Foreskin melanocyte (primary cell): ENCODE measurements at places on chromosomes 3 and 15.

DNA sequence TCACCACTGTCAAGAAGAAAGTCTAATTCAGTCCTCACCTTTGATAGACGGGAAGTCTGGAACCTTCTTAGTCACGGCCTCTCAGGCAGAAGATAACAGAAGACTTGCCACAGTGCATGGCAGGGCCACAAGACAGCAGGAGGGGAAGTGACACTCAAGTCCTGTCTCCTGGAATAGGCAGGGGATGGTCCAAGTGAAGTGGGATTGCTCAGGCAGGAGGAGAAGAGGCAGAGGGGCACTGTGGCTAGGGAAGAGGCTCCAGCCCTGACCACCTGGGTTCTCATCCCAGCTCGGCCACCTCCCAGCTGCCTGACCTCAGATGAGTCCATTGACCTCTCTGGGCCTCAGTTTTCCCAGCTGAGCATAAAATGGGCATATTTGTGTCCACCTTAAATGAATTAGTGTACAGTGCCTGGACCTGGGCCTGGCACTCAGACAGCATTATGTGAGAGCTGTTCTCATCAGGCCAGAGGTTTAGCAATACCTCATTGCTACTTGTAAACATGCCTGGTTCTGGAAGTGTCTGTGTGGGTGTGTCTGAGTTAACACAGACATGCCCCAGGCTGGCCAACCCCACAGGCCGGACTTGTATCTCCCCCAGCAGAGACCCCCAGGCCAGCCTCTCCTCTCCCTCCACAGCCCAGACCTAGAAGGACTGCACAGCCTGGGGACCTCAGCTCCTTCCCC lies 11.5 kb upstream of the PCSK6 start:
- no peak for DNase-seq

GRCh38 chr15:68821190-68821840 lies 620 bp upstream of the ANP32A start:
- DNase-seq = no peak

GRCh38 chr3:20137647-20138046 lies 48.4 kb downstream of the SGO1 start:
- no peak for DNase-seq

DNA sequence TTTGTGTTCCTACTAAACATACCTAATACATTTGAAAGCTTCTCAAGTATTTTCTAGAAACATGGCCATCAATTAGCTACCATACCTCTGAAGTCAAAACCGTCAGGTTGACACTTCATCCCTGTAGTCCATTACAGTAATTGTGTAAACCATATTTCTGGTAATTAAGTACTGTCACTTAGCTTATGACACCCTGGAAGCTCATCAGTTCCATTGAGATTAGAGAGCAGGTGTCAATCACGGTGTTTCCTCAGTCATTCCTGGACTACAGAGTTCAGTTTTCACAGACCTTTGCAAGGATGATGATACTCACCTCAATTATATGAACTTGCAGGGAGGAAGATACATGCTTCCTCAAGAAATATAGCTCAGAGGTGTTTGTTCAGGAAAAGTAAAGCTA lies 552.0 kb downstream of the SI start:
- no peak for DNase-seq

GRCh38 chr3:149751551-149751950 lies 738 bp downstream of the COMMD2 start:
- no peak for DNase-seq

- DNase-seq = no peak
These were observed 9.9 kb downstream of the ITPR1 start for GRCh38 chr3:4503050-4503449.
